ENCODE measurements at places on chromosomes 4 and X.

GRCh38 chrX:23436875-23437274 is 102.2 kb downstream of the PTCHD1 start:
- no peak overlapping the region for H3K27ac ChIP-seq
- H3K36me3 ChIP-seq: no peaks in the 10 kb centered on the region
- H3K4me3 ChIP-seq: no peak overlapping the region
- no peaks in the 10 kb centered on the region for H3K4me1 ChIP-seq
- H3K27me3 ChIP-seq: no peaks in the 10 kb centered on the region
- DNase-seq: no peak

- H3K27me3 ChIP-seq: no peaks in the 10 kb centered on the region
- DNase-seq: peak; percentile 14
- H3K36me3 ChIP-seq: no peaks in the 10 kb centered on the region
- no peak overlapping the region for H3K27ac ChIP-seq
- no peaks in the 10 kb centered on the region for H3K4me1 ChIP-seq
These were observed 317.1 kb downstream of the UNC5C start for GRCh38 chr4:95231681-95232080.

DNA sequence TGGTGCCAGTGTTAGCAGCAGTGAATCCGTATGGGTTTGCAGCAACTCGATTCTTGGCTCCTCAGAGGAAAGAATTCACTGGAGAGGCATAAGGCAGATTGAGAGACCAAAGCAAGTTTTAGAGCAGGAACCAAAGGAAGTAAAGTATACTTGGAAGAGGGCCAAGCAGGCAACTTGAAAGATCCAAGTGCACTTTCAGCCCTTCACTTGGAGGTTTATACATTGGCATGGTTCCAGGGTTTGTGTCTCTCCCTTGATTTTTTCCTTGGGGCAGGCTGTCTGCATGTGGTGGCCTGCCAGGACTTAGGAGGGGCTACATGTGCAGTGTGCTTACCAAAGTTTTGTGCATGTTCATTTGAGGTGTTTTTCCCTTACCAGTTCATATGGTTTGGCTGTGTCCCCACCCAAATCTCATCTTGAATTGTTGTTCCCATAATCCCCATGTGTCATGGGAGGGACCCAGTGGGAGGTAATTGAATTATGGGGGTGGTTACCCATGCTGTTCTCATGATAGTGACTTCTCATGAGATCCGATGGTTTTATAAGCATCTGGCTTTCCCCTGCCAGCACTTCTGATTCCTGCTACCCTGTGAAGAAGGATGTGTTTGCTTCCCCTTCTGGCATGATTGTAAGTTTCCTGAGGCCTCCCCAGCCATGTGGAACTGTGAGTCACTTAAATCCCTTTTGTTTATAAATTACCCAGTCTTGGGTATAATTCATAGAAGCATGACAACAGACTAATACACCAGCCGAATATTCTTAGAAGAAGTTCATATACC is 86.2 kb upstream of the TSPAN5 start:
- H3K4me1 ChIP-seq: peaks cover 13% of the 10 kb centered on the region
- no peaks in the 10 kb centered on the region for H3K27me3 ChIP-seq
- H3K36me3 ChIP-seq: no peaks in the 10 kb centered on the region
- H3K4me3 ChIP-seq: no peak overlapping the region
- DNase-seq: no peak
- H3K27ac ChIP-seq: no peak overlapping the region

- H3K4me1 ChIP-seq: no peaks in the 10 kb centered on the region
- DNase-seq: no peak
- H3K4me3 ChIP-seq: no peak overlapping the region
These were observed 8.4 kb downstream of the ATP10D start for GRCh38 chr4:47493238-47494123.

DNA sequence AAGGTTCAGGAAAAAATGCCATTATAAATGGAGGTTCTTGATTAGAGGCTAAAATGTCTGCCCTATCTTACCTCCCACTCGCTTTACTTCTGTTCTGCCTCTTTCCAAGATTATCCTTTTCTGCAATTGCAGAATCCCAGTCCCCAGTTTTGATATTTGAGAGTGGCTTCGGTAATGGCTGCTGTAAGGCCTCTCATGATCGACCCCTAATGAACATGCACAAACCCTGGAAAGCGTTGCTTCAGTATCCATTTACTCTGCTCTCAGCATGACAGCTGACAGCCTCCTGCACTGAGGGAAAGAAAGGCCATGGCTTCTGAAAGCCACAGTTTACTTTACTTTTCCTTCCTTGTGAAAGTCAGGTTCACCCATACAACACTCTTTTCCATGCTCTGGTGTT is 325.4 kb upstream of the GALNT7 start:
- H3K27ac ChIP-seq: no peak overlapping the region
- no peaks in the 10 kb centered on the region for H3K4me1 ChIP-seq
- DNase-seq: no peak
- no peak overlapping the region for H3K4me3 ChIP-seq

GRCh38 chrX:115378471-115378870 is 89.0 kb downstream of the LUZP4 start:
- H3K27ac ChIP-seq: no peak overlapping the region
- DNase-seq: no peak
- H3K27me3 ChIP-seq: no peaks in the 10 kb centered on the region
- H3K36me3 ChIP-seq: no peaks in the 10 kb centered on the region
- H3K4me3 ChIP-seq: no peak overlapping the region
- no peaks in the 10 kb centered on the region for H3K4me1 ChIP-seq

GRCh38 chrX:120749141-120749846 is 119.4 kb upstream of the C1GALT1C1 start:
- peaks cover 15% of the 10 kb centered on the region for H3K4me1 ChIP-seq
- DNase-seq: no peak
- H3K27ac ChIP-seq: no peak overlapping the region

DNA sequence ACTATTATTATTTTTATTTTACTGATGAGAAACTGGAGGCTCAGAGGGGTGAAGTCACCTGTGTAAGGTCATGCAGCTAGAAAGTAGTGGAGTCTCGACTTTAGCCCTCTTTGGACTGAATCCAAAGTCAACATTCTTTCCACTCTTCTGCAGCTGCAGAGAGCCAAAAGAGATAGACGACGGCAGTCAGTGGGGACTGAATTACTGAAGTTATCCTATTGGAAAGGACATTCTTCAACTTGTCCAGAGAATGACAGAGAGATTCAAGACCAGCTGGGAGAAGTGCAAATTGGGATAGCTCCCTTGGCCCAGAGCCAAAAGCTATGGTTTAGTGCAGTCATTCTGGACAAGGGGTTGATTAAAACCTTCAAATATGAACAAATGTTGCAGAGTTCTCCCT is 42.5 kb downstream of the VGLL1 start:
- no peaks in the 10 kb centered on the region for H3K27me3 ChIP-seq
- peak; percentile 41 for DNase-seq
- no peak overlapping the region for H3K4me3 ChIP-seq
- H3K4me1 ChIP-seq: no peaks in the 10 kb centered on the region
- no peak overlapping the region for H3K27ac ChIP-seq

DNA sequence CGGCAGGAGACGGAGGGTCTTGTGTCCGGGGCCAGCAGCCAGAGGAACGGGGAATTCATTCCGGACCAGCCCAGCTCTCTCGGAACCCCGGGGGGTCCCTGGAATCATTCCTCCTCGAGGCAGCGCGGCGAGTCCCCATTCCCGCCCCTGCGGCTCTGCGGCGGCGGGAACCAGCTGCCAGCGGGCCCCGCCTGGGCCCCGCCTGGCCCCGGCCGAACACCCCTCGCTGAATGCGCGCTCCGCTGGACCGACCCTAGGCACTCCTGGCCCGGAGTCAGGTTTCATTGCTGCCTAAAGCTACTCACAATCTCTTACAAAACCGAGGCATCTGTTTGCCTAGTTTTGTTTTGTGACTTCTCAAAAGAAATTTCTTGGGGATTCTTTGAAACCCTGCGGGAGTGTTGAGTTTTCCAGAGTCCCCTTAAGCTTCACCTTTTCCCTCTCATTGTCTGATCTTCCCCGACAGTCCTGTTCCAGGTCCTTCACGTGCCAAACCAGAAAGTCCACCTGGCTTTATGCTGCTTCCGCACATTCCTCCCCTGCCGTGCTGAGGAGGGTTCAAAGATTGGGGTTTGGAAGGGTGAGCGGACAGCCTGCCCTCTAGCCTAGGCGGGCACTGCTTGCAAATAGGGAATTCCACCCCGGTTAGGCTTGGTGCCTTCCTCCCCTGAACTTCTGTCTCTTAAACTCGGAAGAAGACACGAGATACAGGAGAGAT is 789 bp downstream of the ARHGAP10 start:
- no peaks in the 10 kb centered on the region for H3K36me3 ChIP-seq
- peak; percentile 73 for DNase-seq
- H3K4me3 ChIP-seq: peak overlapping the region; percentile 86

DNA sequence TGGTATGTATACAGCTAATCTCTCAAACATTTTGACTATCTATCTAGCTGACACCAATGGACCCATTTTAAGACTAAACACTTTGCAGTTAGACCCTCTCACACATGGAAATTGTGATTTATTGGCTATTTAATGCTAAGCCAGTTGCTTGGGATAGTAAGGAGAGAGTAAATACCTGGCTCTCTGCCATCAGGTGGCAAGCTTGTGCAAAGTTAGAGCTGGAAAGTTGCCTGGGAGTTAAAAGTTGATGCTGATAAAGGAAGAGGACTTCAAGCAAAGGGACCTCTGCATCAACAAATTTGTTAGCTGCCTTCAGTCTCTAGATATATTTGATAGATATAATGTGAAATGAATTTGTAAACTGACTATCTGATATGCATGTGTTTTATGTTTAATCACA is 61.1 kb downstream of the PACRGL start:
- no peak overlapping the region for H3K4me3 ChIP-seq
- DNase-seq: no peak
- H3K36me3 ChIP-seq: no peaks in the 10 kb centered on the region
- no peaks in the 10 kb centered on the region for H3K4me1 ChIP-seq
- no peak overlapping the region for H3K27ac ChIP-seq
- no peaks in the 10 kb centered on the region for H3K27me3 ChIP-seq

DNA sequence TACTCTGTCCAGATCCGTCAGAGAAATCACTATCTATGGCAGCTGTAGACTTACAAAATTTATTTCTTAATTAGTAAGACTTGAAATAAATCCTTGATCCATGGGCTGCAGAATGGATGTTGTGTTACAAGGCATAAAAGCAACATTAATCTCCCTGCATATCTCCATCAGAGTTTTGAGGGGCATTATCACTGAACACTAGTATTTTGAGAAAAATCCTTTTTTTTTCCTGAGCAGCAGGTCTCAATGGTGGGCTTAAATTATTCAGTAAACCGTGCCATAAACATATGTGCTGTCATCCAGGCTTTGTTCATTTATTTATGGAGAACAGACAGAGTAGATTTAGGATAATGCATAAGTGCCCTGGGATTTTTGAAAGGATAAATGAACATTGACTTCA is 457.9 kb upstream of the CTSO start:
- H3K36me3 ChIP-seq: no peaks in the 10 kb centered on the region
- H3K27me3 ChIP-seq: no peaks in the 10 kb centered on the region
- no peaks in the 10 kb centered on the region for H3K4me1 ChIP-seq
- H3K4me3 ChIP-seq: no peak overlapping the region

DNA sequence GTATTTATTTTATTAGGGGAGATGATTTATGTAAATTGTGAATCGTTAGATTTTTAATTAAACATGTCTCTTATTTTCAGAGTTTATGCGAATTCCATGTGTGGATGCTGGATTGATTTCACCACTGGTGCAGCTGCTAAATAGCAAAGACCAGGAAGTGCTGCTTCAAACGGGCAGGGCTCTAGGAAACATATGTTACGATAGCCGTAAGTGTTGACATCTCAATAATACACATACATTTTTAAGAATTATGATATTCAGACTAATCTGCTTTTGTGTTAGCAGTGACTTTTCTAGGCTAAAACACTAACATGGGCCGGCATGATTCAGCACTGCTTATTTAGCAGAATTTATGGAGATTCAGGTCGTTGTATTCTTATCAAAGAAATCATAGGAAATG is 91.2 kb downstream of the RAP1GDS1 start:
- no peak for DNase-seq
- no peak overlapping the region for H3K4me3 ChIP-seq
- H3K27ac ChIP-seq: no peak overlapping the region
- no peaks in the 10 kb centered on the region for H3K36me3 ChIP-seq
- no peaks in the 10 kb centered on the region for H3K27me3 ChIP-seq

- no peaks in the 10 kb centered on the region for H3K36me3 ChIP-seq
- no peak overlapping the region for H3K27ac ChIP-seq
- H3K4me1 ChIP-seq: no peaks in the 10 kb centered on the region
- peak; percentile 74 for DNase-seq
- no peak overlapping the region for H3K4me3 ChIP-seq
These were observed 31.6 kb upstream of the CT47C1 start for GRCh38 chrX:119041175-119041574.

GRCh38 chr4:3500634-3501101 is 31.6 kb downstream of the LRPAP1 start:
- DNase-seq: no peak
- H3K36me3 ChIP-seq: peaks cover 52% of the 10 kb centered on the region
- no peak overlapping the region for H3K4me3 ChIP-seq
- no peak overlapping the region for H3K27ac ChIP-seq

DNA sequence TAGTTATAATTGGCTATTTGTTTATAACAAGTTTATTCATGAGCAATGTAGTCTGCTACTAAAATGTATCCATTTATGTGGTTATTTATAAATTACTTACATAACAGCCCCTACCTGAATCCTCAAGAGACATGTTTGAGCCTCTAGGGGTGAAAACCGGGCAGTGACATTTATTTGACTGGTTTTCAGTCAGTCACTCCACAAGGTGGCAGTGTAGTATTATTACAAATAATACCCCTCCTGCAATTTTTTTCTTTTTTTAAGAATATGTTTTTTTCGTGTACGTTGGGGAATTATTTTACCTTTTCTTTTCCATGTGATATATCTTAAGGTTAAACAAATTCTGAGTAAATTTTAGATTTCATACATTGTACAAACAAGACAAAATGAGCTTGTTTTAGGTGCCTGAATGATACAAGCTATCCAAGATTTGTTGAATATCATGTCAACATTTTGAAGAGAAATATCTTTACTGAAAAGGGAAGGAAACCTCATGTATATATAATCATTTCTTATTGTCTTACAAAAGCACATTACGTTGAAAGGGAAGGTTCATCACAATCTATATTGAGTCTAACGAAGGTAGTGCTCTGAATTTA is 598.7 kb upstream of the TECRL start:
- DNase-seq: no peak
- H3K27me3 ChIP-seq: no peaks in the 10 kb centered on the region

- peak overlapping the region; percentile 68 for H3K27ac ChIP-seq
- no peak for DNase-seq
- peaks cover 3% of the 10 kb centered on the region for H3K27me3 ChIP-seq
- H3K4me3 ChIP-seq: peak overlapping the region; percentile 60
These were observed 621 bp upstream of the SUV39H1 start for GRCh38 chrX:48695925-48696300.

- H3K4me1 ChIP-seq: no peaks in the 10 kb centered on the region
- no peak for DNase-seq
- H3K4me3 ChIP-seq: no peak overlapping the region
- H3K27ac ChIP-seq: no peak overlapping the region
These were observed 19.1 kb downstream of the HS3ST1 start for GRCh38 chr4:11409632-11410031.

- no peaks in the 10 kb centered on the region for H3K27me3 ChIP-seq
- H3K27ac ChIP-seq: peak overlapping the region; percentile 69
- no peak for DNase-seq
- H3K4me3 ChIP-seq: peak overlapping the region; percentile 45
These were observed 677 bp upstream of the NONO start for GRCh38 chrX:71282514-71283402.

GRCh38 chr4:1610791-1611500 is 73.2 kb downstream of the FAM53A start:
- DNase-seq: no peak
- peaks cover 6% of the 10 kb centered on the region for H3K27me3 ChIP-seq
- no peaks in the 10 kb centered on the region for H3K4me1 ChIP-seq
- H3K36me3 ChIP-seq: no peaks in the 10 kb centered on the region
